Esophagus (tissue), 2 donors: ENCODE measurements at places on chromosomes 16 and 17. TPM values are rescaled to one million over a fixed set of nuclear protein-coding genes. Genes with fewer than 3 reads are reported as not detected.

NUPR1 gene
- polyA plus RNA-seq = 161 TPM

TADA2A gene
- 6.2 TPM for polyA plus RNA-seq

ALOXE3 gene
- polyA plus RNA-seq = 1.7 TPM

HS3ST2 gene
- polyA plus RNA-seq = 0.08 TPM

C16orf92 gene
- not detected for polyA plus RNA-seq

NEK8 gene
- polyA plus RNA-seq = 2.6 TPM

MYOCD gene
- 2.3 TPM for polyA plus RNA-seq

CETP gene
- polyA plus RNA-seq = 0.06 TPM

CES3 gene
- 1.8 TPM for polyA plus RNA-seq

NPIPA7 gene
- 42.0 TPM for polyA plus RNA-seq

TERB1 gene
- not detected for polyA plus RNA-seq

OSBPL7 gene
- polyA plus RNA-seq = 1.9 TPM
